NCI-H1105 treated with DMSO at 0.1 percent for 48 hours (cell line): ENCODE measurements at places on chromosomes 3 and 15.

GRCh38 chr3:17986348-17986816 is 244.0 kb upstream of the TBC1D5 start:
- DNase-seq = no peak

DNA sequence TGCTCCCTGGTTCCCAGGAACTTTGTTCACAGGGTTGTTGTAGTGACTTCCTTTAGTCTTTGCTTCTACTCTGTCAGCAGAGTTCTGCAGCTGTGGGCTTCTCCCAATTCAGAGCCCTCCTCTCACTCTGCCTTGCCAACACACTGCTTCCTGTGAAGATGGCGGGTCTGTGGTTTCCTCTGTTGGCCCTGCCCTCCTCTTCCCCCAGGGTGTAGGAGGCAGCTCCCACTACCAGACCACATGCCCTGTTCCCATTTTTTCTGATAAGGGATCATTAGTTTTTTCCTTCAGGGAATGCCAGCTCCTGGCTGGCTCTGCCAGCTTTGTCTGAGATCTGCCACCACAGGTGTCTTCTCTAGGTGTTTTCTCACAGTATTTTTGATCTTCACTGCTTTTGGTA is 12.7 kb downstream of the SPSB4 start:
- DNase-seq = no peak

GRCh38 chr3:74599564-74599963 is 14.9 kb downstream of the CNTN3 start:
- no peak for DNase-seq

GRCh38 chr3:25589104-25589782 is 75.5 kb downstream of the TOP2B start:
- no peak for DNase-seq

- no peak for DNase-seq
Observed at GRCh38 chr3:4375911-4376310, 72.7 kb downstream of the SETMAR start.
